ENCODE measurements at places on chromosomes 7 and 10.

GRCh38 chr7:130904031-130904757 is 170.2 kb upstream of the KLF14 start:
- no peak for DNase-seq

- no peak for DNase-seq
Measured at GRCh38 chr10:100072514-100072913, 9.2 kb downstream of the CPN1 start.

DNA sequence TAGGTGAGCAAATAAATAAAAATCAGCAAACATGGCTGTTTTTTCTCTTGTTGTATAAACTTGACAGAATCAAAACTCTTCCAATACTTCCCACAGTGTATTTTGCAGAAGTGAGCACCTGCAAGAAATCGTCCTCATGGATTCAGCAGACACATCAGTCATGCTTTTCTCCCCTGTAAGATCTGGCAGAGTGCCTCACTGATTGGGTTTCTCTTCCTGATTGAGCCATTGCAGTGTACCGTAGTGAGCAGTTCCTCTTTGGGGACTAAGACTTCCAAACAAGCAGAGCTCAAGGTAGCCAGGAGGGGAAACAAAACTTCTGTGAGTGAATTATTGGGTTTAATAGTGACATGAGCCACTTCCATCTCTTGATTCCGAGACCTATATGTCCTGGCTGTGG is 2.2 kb upstream of the CCDC3 start:
- no peak for DNase-seq

GRCh38 chr7:10860516-10860915 is 113.2 kb upstream of the PHF14 start:
- DNase-seq = no peak

DNA sequence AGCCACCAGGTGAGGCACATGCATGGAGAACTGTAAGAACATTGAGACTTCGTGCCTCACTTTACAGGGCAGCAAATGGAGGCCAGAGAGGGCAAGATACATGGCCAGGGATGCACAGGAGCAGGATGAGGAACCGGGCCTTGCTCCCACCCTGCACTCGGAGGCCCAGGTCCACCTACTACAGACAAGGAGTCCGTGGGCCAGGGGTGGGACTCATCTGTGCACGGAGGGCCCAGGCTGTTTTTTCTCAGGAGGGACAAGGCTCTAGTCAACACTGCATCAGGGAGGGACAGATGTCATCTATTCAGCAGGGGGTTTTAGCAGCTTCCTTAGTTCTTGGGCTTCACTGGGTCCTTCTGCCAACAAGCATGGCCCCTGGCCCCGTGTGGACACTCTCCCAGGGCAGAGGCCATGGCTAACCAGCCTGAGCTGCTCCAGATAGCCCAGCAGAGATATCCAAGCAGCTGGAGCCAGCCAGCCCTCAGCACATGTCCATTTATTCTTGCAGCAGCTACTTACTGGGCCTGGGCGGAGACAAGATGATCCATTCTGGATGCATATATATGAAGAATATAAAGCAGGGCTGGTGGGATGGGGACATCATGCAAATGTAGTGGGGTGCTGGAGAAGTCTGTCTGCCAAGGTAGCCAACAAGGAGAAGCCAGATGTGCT is 134.5 kb upstream of the RET start:
- DNase-seq = no peak

All from BE2C (cell line).